ENCODE measurements at places on chromosomes 4 and X.

DNA sequence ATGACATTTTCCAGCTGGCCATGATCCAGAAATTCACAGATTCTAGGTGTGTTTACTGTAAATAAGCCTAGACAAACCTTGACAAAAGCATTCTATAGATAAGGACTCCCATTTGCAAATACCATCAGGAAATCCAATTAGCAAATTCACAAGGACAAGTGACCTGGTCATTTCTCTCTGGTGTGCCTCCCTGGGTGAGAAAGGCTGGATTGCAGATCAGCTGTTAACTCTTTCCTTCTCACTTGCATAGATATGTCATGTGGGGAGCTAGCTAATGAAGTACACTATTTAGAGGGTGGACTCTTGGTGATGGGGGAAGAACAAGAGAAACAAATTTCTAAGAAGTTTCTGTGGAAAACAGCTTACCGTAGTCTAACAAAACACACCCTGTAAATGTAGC is 58.9 kb downstream of the MOSPD2 start:
- DNase-seq, result no peak

- DNase-seq, result no peak
These were observed 11.0 kb downstream of the SSR4 start for GRCh38 chrX:153805436-153805835.

DNA sequence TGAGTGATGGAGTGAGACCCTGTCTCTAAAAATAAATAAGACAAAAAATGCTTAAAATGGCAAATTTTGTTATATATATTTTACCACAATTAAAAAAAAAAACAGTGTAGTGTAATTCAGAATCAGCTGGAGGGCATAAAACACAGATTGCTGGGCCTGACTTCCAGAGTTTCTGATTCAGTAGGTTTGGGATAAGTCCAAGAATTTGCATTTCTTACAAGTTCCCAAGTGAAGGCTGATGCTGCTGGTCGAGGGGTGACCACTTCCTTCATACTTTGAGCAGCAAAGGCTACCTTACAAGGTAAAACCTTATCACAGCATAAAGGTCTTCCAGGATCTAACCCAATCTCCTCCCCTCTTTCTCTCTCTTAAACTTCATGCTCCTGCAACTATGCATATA is 40.7 kb downstream of the KLHL8 start:
- DNase-seq, result no peak

DNA sequence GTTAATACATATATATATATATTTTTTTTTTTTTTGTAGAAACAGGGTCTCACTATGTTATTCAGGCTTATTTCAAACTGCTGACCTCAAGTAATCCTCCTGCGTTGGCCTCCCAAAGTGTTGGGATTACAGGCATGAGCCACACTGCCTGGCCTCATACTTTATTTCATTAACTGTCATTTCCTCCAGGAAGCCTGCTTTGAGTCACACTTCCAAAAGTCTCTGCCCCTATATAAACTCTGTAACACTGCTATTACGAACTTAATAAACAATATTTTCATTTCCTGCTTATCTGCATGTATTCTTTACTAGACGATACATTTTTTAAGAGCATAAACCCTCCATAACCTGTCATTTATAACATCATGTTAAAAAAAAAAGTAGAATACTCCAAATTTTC is 167.2 kb downstream of the WDFY3 start:
- DNase-seq, result no peak

DNA sequence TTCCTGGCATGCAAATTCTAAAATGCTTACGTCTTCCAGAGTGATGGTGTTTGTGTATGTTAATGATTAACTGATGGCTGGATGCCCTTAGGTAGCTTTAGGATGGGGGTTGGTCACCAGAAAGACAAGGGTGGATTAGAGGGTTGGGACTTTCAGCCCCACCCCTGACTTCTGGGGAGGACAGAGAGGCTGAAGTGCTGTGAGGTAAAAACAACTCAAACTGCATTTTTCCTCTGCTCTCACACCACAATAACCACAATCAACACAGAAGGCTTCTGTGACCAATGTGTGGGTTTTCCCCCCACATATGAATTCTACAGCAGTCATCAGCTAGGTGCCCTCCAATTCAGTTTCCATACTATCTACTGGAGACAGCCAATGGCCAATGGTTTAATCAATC is 18.7 kb upstream of the DDIT4L start:
- DNase-seq, result no peak

- peak; percentile 29 for DNase-seq
These were observed 17.0 kb upstream of the TMEM144 start for GRCh38 chr4:158193171-158193749.

DNA sequence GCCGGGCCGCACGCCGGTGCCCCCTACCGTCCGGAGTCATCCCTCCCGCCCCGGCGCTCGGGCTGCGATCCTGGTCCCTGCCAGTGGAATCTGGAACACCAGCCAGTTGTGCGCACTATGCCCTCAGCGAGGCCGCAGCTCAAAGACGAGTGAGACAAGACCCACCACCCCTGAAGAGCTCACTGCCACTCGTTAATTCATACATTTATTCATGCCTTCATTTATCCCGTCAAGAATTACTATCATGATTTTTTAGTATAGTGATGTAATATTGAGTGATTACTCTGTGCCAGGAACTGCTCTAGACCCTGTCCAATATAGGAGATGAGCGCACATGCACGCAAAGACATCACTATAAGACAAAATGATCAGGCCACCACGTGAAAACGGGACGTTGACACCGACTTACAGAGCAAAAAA is 247 bp upstream of the PPA2 start:
- DNase-seq, result no peak

Measured in NCI-H446 treated with DMSO at 0.1 percent for 48 hours (cell line).